ENCODE measurements at places on chromosomes 16 and 17.

- DNase-seq, result no peak
Measured at GRCh38 chr17:31250229-31250628, 46.8 kb downstream of the OMG start.

- no peak for DNase-seq
Measured at GRCh38 chr17:8806926-8807550, 7.9 kb upstream of the MFSD6L start.

- DNase-seq, result no peak
Measured at GRCh38 chr17:29179232-29180033, 765 bp downstream of the MYO18A start.

GRCh38 chr17:7425316-7425715 lies at the start of gene SPEM2:
Gene SPEM2, plus strand, starts transcription at chr17:7425616. Its CDS starts 73 bp downstream, at chr17:7425689.
- DNase-seq, result no peak

DNA sequence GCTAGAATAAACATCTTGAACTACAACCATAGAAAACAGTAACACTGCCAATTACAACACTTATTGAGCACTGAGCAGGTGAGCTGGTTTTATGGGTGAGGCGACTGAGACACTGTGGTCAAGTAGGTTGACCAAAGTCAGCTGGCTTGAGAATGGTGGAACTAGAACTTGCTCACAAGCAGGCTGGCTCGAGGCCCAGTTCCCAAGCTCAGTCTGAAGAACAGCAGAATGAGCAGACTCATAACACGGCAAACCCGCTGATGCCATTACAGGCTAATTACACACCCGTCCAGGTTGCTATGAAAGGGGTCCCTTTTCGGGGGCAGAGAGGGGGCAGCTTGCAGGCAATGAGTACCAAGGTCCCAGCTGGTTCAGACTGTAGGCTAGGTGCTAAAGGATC lies 6.5 kb downstream of the ZZEF1 start:
- DNase-seq, result no peak

GRCh38 chr16:14106457-14106856 lies 35.3 kb downstream of the MRTFB start:
- no peak for DNase-seq

GRCh38 chr17:20174588-20175265 lies 165.6 kb downstream of the SPECC1 start:
- no peak for DNase-seq

DNA sequence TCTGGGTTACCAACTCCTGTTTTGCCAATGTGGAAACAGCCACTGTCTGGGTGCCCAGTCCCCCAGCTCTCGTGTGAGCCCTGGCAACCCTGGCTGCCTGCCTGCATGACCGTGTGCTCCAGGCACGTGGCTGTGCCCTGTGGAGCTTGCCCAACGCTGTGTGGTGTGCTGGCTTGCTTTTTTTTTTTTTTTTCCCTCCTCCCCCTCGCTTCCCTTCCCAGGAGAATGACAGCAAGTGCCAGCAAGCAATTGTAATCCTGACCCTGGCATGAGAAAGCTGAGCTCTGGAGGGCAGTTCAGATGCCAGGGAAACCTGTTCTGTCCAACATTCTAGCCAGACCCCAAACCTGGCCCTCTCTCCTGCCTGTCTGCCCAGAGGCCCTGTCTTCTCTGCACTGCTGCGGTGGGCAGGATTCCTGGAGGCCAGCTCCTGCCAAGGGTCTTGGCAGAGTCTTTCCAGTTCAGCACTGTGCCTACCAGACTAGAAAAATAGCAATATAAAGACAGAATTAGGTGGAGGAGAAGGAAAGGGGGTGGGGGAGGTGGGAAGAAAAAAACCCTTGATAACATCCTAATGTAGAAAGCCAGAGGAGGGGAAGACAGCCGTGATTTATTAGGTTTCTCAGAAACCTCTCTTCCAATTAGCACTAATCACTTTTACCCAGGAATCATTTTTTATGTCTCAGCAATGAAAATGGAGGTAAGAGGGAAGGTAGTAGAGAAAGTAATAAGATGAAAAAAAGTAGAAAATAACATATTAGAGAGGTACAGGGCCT lies 9.0 kb downstream of the HLF start:
- no peak for DNase-seq
